ENCODE measurements at places on chromosomes 16 and 17.

DNA sequence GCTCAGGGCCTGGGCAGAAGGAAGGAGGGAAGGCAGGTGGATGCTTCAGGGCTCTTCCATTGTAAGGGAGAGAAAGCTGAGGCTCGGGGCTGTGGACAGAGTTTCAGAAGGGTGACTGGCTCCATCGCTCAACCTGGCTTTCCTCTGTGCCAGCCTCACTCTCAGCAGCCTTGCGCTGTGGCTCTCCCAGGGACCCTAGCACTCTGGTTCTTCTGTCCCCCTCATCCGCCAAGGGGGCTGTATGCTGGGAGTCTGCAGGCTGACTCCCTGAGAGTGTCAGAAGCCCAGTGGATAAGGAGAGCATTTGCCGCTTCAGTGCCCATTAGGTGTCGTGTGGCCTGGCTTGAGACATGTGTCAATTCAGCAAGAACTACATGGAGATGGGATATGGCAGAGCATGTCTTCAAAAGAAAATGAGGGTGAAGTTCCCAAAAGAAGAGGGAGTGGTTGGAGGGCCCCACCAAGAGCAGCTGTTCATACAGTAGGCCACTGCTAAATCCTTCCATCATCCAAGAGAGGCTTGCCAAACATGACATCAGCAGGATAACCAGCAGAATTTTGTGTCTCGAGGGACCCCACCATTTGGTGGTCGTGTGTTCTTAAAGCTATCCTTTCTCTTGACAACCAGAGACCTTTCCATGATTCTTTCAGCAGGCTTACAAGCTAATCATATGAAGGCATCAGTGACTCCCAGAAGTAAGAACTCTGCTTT lies 148.2 kb downstream of the IRX5 start:
- DNase-seq, result no peak

- no peak for DNase-seq
Observed at GRCh38 chr17:77209330-77209748, 68.6 kb downstream of the SEC14L1 start.

GRCh38 chr17:54405826-54406225 lies 494.8 kb upstream of the TOM1L1 start:
- no peak for DNase-seq

DNA sequence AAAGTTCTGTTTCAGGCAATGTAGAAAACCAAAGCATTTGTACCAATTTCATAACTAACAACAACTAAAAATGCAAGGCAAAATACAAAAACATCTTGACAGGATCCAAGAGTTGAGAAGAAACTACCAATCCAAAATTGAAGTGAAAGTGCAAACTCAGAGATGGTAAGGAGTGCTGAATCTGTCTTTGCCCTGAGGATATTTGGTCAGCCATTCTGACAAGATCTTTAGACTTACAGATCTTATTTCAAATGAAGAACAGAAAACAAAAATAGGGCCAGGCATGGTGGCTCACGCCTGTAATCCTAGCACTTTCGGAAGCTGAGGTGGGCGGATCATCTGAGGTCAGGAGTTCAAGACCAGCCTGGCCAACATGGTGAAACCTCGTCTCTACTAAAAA lies 412.8 kb downstream of the ZFHX3 start:
- DNase-seq, result no peak

DNA sequence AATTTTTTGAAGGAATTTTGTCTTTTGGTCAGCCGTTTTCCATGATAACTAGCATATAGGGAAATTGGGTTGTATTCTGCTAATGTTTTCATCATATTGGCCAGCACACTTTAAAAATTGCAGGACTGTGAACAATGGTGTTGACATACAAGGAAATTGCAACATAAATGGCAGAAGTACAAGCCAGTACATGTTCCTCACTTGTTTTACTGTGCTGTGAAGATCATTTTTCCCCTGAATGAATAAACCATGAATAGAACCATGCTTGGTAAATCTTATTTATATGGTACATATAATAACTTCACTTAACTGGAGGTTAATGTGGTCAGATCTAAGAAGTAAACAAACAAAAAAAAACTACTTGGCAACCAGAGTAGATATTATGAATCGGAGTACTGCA lies 22.8 kb downstream of the OMG start:
- DNase-seq, result no peak

DNA sequence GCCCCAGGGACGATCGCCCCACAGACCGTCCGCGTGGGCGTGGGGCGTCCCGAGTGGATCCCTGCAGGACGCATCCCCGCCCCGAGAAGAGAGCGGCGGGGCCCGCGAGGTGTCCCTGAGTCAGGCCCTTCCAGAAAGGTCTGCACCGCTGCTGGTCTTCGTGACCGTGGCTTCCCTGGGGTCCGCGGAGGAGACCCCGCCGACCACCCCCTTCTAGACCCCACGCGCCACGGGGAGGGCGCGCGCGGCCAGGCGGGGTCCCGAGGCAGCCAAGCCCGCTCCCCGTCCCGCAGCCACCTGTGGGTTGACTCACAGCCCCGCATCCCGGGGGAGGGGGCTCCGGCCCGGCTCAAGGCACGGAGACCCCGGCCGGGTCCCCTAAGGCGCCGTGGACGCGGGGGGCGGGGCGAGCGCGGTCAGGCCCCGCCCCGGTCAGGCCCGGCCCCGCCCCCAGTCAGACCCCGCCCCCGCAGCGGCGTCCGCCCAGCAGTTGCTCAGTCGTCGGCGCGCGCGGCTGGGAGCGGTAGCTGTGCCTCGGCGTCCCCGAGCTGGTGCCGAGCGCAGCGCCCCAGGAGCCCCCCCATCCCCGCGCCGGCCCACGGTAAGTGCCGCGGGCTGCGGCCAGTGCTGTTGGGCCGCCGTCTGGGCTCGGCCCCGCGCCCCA lies at the start of gene BAIAP3:
BAIAP3 (plus strand) TSS at position 497 of the 664 bp plus-strand sequence. CDS start 4,905 bp downstream, outside the sequence.
- DNase-seq, result no peak

- DNase-seq, result no peak
Observed at GRCh38 chr17:77445760-77446532, 305.2 kb downstream of the SEC14L1 start.

- DNase-seq, result no peak
Observed at GRCh38 chr16:1305823-1306222, 3.6 kb upstream of the UBE2I start.

DNA sequence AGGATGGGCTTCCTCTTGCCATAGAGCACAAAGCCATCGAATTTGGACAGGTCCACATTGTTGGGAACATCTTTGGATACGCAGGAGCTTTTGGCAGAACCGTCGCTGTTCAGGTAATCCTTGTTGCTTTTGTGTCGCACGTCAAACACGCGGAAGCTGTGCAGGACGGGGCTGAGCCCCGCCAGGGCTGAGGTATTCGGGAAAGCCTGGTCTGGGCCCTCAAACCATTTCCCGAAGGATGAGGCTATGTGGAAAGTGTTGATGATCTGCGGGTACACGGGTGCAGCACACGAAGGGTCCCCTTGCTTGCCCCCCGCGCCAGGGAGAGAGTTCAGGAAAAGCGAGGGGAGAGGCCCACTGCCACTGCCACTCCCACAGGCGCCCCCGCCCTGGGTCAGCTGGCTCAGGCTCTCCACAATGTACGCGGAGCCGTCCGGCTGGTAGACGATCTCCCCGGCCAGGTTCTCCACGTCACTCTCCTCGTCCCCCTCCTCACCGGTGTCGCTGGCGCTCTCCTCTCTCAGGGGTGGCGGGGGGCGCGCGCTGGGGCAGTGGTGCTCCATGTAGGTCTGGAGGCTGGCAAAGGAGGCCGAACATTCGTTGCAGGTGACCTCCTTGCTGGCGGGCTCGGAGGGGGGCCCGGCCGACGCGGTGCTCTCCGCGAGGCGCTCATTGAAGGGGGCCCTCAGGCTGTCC lies 88.5 kb downstream of the ZFHX3 start:
- no peak for DNase-seq

- DNase-seq, result no peak
Observed at GRCh38 chr17:2958706-2959222, 104.6 kb downstream of the OR1D5 start.

- no peak for DNase-seq
Observed at GRCh38 chr17:7932949-7933348, 943 bp downstream of the CNTROB start.

- DNase-seq, result no peak
Observed at GRCh38 chr17:63840591-63841349, 1.7 kb downstream of the SMARCD2 start.

GRCh38 chr16:17266608-17267313 lies 204.0 kb downstream of the XYLT1 start:
- no peak for DNase-seq

GRCh38 chr16:69663846-69664245 lies 62.5 kb downstream of the NQO1 start:
- DNase-seq, result no peak

DNA sequence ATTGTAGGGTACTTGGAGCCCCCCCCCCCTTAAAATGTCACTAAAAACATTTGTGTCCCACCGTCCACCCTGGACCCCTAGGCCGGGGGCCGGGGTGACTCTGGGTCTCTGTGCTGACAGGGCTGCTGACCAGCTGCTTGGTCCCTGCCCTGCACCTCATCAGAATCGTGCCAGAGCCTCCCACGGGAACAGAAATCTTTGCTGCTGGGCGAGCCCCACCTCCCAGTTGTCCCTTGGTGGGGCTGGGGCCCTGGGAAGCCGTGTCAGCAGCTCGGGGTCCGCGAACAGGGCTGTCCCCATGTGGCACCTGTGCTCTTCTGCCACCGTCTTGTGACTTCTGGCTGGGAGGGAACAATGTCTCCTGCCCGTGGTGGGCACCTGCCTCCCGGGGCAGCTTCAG lies 18.5 kb downstream of the KCTD5 start:
- no peak for DNase-seq

- DNase-seq, result no peak
Observed at GRCh38 chr16:7731141-7731540, 398.5 kb downstream of the RBFOX1 start.

GRCh38 chr16:67702130-67702529 lies 17.0 kb downstream of the GFOD2 start:
- no peak for DNase-seq

GRCh38 chr16:70612931-70613330 lies 33.4 kb upstream of the IL34 start:
- no peak for DNase-seq

GRCh38 chr17:5467416-5467815 lies 1.4 kb downstream of the DHX33 start:
- no peak for DNase-seq

- DNase-seq, result no peak
Observed at GRCh38 chr16:23302045-23302956, at the start of gene SCNN1B. Gene SCNN1B (plus strand): TSS chr16:23302302. CDS start chr16:23348600, 46,298 bp downstream.

DNA sequence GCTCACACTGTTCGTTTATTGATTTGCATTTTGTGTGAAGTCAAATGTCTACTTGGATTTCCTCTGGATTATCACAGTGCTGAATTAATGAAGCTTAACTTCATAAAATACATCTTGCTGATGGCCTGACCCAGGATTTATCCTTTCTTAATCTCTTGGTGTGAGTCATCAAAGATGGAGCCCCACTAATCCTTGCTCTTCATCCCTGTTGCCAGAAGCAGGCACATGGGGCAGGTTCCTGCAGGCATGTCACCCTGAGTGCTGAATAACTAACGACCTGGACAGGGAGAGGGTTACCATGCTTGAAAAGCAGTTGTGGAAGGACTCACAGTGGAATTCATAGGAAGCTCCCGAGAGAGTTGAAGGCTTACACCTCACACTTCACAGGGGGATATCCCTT lies 56.0 kb upstream of the FA2H start:
- no peak for DNase-seq

- DNase-seq, result peak; percentile 61
Observed at GRCh38 chr16:1002399-1003166, 21.0 kb downstream of the SOX8 start.

DNA sequence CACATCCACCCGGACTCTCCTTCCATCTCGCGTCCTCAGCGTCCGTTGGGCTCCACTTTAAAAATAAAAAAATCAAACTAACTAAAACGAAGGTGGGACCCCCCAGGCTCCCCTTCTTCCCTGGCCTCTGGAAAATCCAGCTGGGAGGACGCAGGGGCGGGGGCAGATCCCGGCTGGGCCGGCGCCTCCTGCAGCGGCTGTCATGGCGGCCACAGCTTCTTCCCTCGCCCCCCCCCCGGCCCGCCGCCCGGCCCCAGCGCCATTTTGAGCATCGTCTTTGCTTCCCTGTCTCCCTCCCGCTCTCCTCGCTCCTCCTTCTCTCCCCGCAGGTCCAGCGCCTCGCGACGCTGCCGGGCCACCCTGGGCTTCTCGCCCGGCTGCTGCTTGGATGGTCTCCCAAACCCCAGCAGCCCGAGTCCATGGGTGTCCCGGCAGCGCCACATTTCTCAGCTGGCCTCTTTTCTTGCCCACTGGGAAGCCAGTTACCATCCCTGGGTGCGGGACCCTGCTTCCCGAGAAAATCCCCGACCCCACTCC lies 3.3 kb downstream of the HOXB2 start:
- no peak for DNase-seq

- no peak for DNase-seq
Observed at GRCh38 chr17:53736516-53737240, 86.0 kb upstream of the KIF2B start.

DNA sequence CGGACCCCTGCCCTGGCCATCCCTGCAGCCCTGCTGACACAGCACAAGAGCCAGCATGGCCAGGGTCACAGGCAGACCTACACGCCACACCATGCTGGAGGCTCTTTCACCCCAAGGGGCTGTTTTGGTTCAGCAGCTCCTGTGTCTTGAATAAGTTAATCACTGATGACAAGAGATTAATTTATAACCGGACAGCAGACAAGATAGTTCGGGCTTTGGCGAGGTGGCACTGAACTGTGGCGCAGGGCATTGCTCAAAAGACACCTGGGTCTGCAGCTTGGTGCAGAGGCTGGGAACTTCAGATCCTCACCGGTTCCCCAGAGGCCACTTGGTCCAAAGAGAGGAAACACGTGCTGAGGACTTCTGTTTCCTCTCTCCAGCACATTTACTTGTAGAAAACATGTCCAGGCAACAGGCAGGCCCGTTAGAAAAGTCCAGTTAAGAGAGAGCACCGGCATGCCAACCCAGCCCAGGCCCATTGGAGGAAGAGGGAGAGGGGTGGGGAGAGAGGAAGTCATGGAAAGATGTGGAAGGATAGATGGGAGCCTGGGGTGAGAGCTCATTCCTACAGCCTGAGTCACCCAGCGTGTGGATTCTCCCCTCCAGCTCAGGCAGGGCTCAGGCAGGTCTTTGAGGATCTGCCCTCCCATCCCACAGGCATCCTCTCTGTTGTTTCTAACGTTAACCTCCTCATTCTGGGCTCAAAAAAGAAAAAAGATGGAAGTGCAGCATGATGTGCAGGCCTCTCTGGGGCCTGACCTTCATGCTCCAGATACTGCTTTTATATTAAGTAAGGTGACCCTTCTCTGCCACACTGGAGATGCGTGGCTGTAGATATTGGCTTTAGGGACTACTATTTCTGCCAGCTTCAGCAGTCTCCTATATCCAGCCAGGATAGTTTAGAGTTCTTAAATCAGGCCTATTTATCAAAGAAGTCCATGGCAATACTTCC lies 80.0 kb upstream of the HNF1B start:
- no peak for DNase-seq

- DNase-seq, result no peak
Observed at GRCh38 chr16:85643631-85644030, 30.5 kb downstream of the GSE1 start.

GRCh38 chr17:16313139-16314090 lies 39.9 kb downstream of the CENPV start:
- no peak for DNase-seq

GRCh38 chr17:45433159-45433535 lies 477 bp upstream of the ARHGAP27 start:
- DNase-seq, result no peak
